ENCODE measurements at places on chromosomes 6 and 20. TPM values are rescaled to one million over a fixed set of nuclear protein-coding genes. Genes with fewer than 3 reads are reported as not detected.

- peak; percentile 90 for DNase-seq
Observed at GRCh38 chr20:50190251-50191064, at the start of gene CEBPB. Gene CEBPB, plus strand, starts transcription at chr20:50190830. Its CDS starts 204 bp downstream, at chr20:50191034.

DNA sequence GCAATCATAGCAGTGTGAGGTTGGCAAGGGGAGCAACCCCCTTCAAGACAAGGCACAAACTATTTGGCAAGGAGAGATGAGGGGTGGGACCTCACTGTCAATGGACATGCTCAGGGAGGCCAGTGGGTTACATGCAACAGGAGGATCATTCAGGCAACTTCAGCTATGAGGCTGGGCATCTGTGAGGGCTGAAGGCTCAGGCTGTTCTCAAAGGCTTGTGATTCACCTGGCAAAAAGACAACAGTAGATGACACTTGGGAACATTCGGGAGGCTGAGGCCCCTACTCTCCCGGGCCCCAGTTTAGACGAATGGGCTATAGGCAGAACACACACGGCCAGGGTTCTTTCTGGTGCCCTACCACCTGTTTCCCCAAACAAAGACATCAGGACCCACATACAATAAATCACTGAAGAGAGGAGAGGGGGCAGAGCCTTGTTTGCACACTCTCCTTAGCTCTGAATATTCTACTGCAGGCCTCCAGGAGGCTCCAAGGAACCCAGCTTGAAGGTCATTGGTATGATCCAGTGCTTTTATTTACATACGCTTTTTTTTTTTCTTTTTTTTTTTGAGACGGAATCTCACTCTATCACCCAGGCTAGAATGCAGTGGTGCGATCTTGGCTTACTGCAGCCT is 7.9 kb downstream of the TUBB start:
- peak; percentile 31 for DNase-seq

The PRL gene
- total RNA-seq, result not detected

The TAPBP gene
- 148 TPM for total RNA-seq

The CYP21A2 gene
- total RNA-seq, result not detected

GRCh38 chr6:1962201-1962600 is 283.2 kb downstream of the GMDS start:
- DNase-seq, result no peak

- no peak for DNase-seq
Observed at GRCh38 chr20:22616551-22616950, 32.2 kb upstream of the FOXA2 start.

GRCh38 chr6:28597217-28597835 is 71.6 kb downstream of the GPX5 start:
- DNase-seq, result no peak

- no peak for DNase-seq
Observed at GRCh38 chr6:89682991-89683390, 44.4 kb upstream of the LYRM2 start.

The PTPRT gene
- total RNA-seq, result not detected

- no peak for DNase-seq
Observed at GRCh38 chr6:54361188-54361587, 52.9 kb downstream of the TINAG start.

The PTGIS gene
- not detected for total RNA-seq

The ZNF831 gene
- 6.3 TPM for total RNA-seq

DNA sequence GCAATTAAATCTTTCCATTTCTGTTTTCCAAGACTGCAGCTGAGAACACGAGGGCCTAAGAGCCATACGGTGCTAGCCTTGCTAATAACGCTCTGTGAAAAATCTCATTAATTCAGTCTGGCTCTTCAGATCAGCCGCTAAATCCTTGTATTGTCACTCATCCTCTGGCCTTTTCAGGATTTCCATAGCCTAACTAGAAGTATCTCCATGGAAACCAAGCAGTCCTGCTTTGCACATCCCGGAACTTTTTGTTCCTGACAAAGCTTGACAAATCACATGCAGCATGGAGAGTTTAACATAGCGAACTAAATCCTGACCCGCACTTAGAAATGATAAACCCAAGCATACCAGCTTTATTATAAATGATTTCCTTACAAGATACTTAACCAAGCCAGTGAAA is 383.7 kb downstream of the CD83 start:
- DNase-seq, result no peak

Data from OCI-LY7 (cell line).